ENCODE measurements at places on chromosomes 16 and 17.

GRCh38 chr16:89841275-89841674, 13.0 kb downstream of the SPIRE2 start:
- peak; percentile 61 for DNase-seq

DNA sequence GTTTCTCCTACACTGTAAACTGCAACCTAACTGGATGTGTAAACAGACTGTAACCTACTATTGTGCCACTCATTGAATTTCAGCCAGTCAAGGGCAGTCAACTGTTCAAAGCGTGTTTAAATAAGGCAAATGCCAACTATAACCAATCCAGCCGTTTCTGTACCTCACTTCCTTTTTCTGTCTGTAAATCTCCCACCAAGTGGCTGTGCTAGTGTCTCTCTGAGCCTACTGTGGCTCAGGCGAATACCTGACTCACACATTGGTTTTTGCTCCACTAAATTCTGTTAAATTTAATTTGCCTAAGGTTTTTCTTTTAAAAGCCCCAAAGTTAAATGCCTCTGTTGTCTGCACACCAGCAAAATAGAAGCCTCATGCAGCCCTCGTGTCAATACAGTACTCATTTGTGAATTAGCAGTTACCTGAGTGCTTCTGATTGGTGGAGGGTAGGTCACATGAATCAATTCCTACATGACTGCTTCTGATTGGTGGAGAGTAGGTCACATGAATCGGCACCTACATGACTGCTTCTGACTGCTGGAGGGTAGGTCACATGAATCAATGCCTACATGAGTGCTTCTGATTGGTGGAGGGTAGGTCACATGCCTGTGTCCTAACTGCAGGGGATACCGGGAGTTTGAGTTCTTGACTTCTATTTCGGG, 31.1 kb upstream of the CCR7 start:
- DNase-seq: peak; percentile 44

DNA sequence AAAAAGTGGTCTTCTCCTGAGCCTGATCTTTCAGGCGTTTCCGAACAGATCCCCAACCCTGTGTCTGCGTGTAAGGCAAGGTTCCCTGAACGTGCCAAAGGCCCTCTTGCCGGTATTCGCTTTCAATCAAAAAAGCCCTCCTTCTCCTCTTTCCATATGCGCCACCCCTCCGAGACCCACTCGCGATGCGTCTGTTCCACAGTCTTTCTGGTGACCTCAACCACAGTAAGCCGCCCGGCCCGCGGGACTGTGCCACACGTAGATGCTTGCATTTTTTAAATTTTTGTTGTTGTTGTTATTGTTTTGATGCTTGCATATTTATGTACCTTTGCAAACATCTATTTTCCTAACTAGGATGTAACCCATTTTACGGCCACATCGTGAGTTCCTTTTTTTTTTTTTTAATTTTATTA, 607 bp upstream of the PRPSAP1 start:
- no peak for DNase-seq

DNA sequence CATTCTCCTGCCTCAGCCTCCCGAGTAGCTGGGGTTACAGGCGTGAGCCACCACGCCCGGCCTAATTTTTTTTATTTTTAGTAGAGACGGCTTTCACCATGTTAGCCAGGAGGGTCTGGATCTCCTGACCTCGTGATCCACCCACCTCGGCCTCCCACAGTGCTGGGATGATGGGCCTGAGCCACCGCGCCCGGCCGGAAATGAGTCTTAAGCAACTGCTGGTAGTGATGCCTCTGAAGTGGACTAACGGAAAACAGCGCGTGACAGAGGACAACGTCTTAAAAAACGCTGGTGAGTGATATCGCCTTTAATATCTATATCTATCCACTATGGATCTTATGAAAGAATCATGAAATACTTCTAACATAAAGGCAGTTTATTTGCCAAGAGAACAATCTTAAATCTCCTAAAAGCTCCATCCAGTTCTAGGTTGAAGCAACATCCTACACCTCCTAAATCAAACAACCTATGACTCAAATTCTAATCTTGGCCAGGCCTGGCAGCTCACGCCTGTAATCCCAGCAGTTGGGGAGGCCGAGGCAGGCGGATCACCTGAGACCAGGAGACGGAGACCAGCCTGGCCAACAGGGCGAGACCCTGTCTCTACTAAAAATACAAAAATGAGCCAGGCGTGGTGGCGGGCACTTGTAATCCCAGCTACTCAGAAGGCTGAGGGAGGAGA, 69.8 kb downstream of the NXN start:
- DNase-seq: no peak

GRCh38 chr17:45296003-45296832, 20.6 kb downstream of the MAP3K14 start:
- DNase-seq: no peak

- DNase-seq: no peak
Measured at GRCh38 chr17:79438058-79438457, 172.8 kb downstream of the RBFOX3 start.
